Tracheal epithelial cell (primary cell): ENCODE measurements at places on chromosomes 4 and X. TPM values are rescaled to one million over a fixed set of nuclear protein-coding genes. Genes with fewer than 3 reads are reported as not detected.

NSUN7 gene
- 2.1 and 8.9 TPM in 2 replicates for total RNA-seq

SPATA18 gene
- total RNA-seq: 12.5 and 15.8 TPM in 2 replicates

FMR1NB gene
- total RNA-seq: not detected in 2 replicates

NAP1L2 gene
- total RNA-seq: 0.24 and 0.43 TPM in 2 replicates

ASMT gene
- 1.7 TPM in 1 of 2 replicates, not detected in the other for total RNA-seq

MAGEE2 gene
- total RNA-seq: not detected in 2 replicates

NHSL2 gene
- total RNA-seq: under 0.01 TPM in 2 replicates

AVPR2 gene
- total RNA-seq: 0.48 TPM in 1 of 2 replicates, not detected in the other

BMX gene
- under 0.01 and 0.64 TPM in 2 replicates for total RNA-seq

YIPF7 gene
- total RNA-seq: not detected in 2 replicates

PASD1 gene
- total RNA-seq: not detected in 2 replicates

SSX1 gene
- total RNA-seq: not detected in 2 replicates

GAGE2A gene
- total RNA-seq: not detected in 2 replicates

FANCB gene
- total RNA-seq: 2.4 and 3.0 TPM in 2 replicates

TBC1D9 gene
- 19.0 and 26.5 TPM in 2 replicates for total RNA-seq

TSPAN7 gene
- total RNA-seq: under 0.01 and 1.3 TPM in 2 replicates

TMEM185A gene
- total RNA-seq: 13.4 and 16.4 TPM in 2 replicates

CLDN2 gene
- 0.96 TPM in 1 of 2 replicates, not detected in the other for total RNA-seq

ARAF gene
- 11.3 and 12.0 TPM in 2 replicates for total RNA-seq

TDO2 gene
- total RNA-seq: under 0.01 TPM in 1 of 2 replicates, not detected in the other

AKAP17A gene
- total RNA-seq: 19.6 and 28.2 TPM in 2 replicates

DIPK2B gene
- total RNA-seq: under 0.01 TPM in 2 replicates

NIPAL1 gene
- 7.2 and 10.8 TPM in 2 replicates for total RNA-seq

MAML3 gene
- 0.48 and 1.9 TPM in 2 replicates for total RNA-seq

TCEAL9 gene
- total RNA-seq: 35.4 and 50.8 TPM in 2 replicates

PPEF2 gene
- total RNA-seq: 0.24 TPM in 1 of 2 replicates, not detected in the other

ANXA3 gene
- total RNA-seq: 321 and 503 TPM in 2 replicates

GRPEL1 gene
- 38.8 and 57.1 TPM in 2 replicates for total RNA-seq

GPAT3 gene
- 3.2 and 4.8 TPM in 2 replicates for total RNA-seq

DCAF12L2 gene
- 0.24 TPM in 1 of 2 replicates, not detected in the other for total RNA-seq

TLR10 gene
- total RNA-seq: under 0.01 TPM in 1 of 2 replicates, not detected in the other

CXCL6 gene
- total RNA-seq: 0.21 and 30.8 TPM in 2 replicates

RASGEF1B gene
- 1.7 and 15.9 TPM in 2 replicates for total RNA-seq

RBM10 gene
- total RNA-seq: 29.0 and 43.4 TPM in 2 replicates

POU3F4 gene
- not detected in 2 replicates for total RNA-seq

CTAG2 gene
- not detected in 2 replicates for total RNA-seq

AMBN gene
- total RNA-seq: not detected in 2 replicates

PHOX2B gene
- not detected in 2 replicates for total RNA-seq

CEP135 gene
- 1.7 and 4.8 TPM in 2 replicates for total RNA-seq

PPM1K gene
- 5.1 and 10.4 TPM in 2 replicates for total RNA-seq

STATH gene
- not detected in 2 replicates for total RNA-seq

IL13RA2 gene
- 2.4 and 7.5 TPM in 2 replicates for total RNA-seq

SCRG1 gene
- not detected in 2 replicates for total RNA-seq

NXF2 gene
- total RNA-seq: not detected in 2 replicates

GLRB gene
- 2.1 and 3.4 TPM in 2 replicates for total RNA-seq
